ENCODE measurements at places on chromosomes 11 and 22. TPM values are rescaled to one million over a fixed set of nuclear protein-coding genes. Genes with fewer than 3 reads are reported as not detected.

DNA sequence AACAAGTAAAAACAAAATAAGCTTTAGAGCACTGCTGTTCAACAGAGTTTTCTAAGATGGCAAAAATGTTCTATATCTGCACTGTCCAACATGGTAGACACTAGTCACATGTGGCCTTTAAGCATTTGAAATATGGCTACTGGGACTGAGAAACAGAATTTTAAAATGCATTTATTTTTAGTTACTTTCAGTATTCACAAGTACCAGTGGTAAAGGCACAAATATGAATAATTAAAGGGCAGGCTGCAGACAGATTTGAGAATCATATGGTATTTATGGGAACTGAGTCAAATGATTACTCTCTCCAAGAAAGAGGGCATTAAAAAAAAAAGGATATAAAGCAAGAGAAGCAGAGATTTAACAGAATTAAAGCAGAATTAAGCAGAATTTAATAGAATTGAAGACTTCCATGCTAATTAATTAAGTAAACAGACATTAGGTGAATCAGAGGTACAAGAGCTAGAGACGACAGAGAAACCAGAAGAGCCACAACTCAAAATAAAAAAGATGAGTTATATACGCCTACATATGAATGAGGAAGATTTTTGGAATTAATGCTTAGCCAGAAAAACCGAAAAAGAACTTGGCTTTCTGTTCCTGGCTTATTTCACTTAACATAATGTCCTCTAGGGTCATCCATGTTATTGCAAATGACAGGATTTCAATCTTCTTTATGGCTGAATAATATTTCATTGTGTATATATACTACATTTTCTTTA lies 160.4 kb downstream of the ATG16L2 start:
- no peak for DNase-seq

GRCh38 chr11:84607975-84608836 lies 1018.9 kb downstream of the DLG2 start:
- DNase-seq, result no peak

DNA sequence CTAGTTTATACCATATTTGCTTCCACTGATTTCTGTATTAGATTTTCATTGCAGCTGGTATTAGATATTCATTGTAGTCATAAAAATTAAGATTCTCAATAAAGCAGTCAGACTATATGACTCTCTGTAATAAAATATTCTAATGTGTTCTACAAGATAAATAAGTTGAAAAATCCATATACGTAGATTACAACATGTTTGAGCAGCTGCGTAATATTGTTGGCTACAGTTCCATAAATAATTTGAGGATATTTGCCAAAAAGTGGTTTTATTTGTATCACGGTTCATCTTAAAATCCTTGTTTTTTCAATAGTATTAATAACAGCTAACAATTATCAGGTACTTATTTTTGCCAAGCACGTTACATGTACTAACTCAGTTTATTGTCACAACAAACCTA lies 668.6 kb upstream of the CCDC90B start:
- DNase-seq, result no peak

DNA sequence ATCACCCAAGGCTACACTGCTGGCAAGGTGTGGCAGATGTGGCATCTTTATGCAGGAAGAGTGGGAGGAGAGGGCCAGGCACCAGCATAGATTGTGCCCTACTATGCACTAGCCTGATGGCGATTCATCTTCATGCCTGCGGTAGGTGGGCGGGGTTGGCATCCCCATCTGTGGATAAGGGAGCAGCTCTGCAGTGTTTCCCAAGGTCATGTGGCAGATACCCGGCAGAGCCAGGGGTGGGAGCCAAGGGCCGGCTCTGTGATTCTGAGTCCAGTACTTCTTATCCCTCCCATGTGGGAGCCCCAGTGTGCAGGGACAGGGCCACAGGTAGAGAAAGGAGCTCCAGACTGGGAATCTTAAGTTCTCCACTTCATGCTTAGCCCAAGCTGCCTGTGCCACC lies 20.0 kb downstream of the CD82 start:
- DNase-seq, result no peak

GRCh38 chr11:67496113-67496512 lies 9.1 kb downstream of the PITPNM1 start:
- DNase-seq, result no peak

DNA sequence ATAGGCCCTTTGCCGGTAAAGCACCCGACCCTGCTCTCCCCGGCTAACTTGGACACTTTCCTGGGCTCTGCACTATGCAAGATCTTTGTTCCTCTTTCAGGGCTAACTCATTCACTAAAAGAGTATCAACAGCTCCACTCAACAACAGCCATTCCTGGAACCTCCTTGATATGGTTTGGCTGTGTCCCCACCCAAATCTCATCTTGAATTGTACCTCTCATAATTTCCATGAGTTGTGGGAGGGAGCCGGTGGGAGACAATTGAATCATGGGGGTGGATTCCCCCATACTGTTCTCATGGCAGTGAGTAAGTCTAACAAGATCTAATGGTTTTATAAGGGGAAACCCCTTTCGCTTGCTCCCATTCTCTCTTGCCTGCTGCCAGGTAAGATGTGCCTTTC lies 330.0 kb downstream of the TENM4 start:
- DNase-seq, result no peak

DNA sequence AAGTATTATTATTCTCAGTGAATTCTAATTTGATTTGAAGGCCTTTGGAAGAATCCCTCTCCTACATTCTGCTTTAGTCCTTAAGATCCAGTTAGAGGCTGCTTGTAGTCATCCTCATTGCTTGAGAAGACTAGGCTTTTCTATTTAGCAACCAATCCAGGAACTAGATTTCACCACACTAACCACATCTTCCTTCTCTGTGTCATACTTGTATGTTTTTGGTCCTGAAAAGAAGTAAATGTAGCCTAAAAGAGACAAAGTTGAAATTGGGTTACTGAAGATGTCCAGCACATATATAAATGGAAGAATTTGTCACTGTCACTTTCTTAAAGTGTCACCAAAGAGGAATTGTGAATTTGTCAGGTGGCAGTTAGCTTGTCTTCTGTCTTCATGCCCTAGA lies 46.6 kb upstream of the MMP7 start:
- no peak for DNase-seq

DNA sequence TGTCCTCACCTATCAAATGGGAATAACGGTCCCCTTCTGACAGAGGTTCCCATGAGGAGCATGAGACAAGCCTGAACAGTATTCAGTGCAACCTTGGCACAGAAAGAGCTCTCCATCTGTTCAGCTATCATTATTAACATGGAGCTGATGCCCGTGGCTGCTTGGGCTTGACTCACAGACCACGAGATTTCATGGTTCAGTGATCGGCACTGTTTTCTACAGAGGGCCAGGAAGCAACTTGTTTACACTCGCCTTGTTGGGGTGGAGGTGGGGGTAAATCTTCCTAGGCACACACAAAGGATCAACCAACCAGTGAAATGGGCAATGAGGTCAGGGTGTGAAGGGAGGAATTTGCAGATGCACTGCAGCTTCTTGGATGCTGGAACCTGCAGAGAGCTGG lies 88.2 kb downstream of the CWC15 start:
- no peak for DNase-seq

GRCh38 chr22:25823276-25823675 lies 81.3 kb downstream of the MYO18B start:
- no peak for DNase-seq

DNA sequence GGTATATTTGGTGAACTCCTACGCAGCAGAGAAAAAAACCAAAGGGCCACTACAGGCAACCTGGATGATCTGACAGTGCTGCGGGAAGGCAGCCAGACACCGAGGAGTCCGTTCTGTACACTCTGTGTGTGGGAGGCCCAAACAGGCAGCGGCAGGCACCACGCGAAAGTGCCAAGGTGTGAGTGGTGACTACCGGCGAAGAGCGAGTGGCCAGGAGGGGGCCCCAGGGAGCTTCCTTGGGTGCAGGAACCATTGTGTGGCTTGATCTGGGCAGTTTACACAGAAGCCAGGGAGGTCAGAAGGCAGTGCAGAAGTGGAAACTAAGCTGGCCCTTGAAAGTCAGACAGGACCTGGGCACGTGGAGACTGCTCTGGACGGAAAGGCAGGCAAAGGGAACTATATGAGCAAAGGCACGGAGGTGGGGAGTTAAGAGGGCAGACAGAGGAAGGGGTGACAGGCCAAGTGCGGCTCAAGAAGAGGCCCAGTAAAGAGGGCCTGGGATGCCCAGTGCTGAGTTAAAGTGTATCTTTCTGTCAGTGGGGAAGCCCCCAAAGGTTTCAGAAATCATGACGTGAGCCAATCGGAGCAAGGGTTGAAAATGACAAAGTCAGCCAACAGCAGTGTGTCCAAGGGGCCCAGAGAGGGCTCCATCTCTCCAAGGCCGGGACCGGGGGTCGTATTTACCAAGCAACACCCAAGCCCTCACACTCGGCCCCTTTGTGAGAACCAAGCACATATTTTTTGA lies 10.6 kb downstream of the TMEM184B start:
- peak; percentile 48 for DNase-seq

DNA sequence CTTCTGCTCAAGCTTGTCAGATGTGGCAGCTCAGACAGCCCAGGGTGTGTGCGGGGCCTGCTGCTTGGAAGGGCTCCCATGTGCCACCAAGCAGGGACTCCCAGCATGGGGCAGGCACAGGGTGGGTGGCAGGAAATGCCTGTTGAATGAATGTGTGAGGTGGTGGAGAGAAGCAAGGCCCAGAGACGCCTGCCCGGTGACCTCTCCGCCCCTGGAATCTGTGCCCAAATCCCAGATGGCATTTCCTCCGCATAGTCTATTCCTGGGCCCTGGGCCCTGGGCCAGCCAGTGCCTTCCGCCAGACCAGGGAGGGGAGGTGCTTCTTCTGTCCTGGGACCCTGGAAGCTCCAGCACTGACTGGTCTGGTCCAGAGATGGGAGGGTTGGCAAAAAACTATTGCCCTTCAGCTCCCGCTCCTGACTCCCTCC lies 3.7 kb downstream of the CST6 start:
- peak; percentile 60 for DNase-seq

DNA sequence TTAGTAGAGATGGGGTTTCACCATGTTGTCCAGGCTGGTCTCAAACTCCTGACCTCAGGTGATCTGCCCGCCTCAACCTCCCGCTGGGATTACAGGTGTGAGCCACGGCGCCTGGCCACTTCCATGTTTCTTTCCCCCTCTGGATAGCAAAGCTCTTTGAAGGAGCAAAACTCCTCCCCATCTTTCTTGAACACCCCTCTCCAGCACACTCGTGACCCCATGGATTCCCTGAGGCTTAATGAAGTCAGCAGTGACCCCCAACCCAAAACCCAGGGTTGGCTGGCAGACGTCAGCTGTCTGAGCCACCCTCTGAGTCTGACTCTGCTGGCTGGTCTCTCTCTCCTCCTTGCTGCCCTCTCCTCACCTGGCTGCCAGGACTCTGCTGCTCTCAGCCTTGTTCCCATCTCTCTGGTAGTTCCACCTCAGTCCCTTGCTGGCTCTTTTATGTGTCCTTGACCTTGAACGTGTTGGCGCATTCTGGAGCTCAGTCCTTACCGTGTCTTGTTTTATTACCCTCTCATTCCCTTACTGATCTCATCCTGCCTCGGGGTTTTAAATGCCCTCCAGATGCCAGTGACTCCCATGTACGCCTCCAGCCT lies 44.5 kb downstream of the PARVG start:
- no peak for DNase-seq

- no peak for DNase-seq
These were observed 11.6 kb downstream of the DDX17 start for GRCh38 chr22:38494498-38494897.

GRCh38 chr11:32231909-32232493 lies 141.1 kb downstream of the RCN1 start:
- DNase-seq, result no peak

DNA sequence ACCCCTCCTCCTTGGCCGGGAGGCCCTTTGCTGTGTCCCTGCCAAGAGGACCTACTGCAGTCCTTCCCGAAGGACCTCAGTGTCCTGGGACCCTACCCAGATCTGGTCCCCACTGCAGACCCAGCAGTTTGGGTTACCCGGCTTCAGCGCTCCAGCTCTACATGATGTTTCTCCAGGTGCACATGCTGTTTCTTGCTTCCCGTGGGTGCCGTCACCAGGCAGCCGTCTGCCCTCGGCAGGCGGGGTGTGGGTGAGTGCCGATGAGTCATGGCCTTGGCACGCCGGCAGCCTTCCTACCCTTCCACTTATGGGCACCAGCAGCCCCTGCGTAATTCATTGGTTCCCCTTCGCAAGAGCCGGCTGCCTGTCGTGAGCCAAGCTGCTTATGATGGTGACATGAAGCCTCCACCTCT lies 101.8 kb downstream of the BCR start:
- DNase-seq, result peak; percentile 53

GRCh38 chr11:85989746-85990145 lies 79.1 kb downstream of the PICALM start:
- no peak for DNase-seq

DNA sequence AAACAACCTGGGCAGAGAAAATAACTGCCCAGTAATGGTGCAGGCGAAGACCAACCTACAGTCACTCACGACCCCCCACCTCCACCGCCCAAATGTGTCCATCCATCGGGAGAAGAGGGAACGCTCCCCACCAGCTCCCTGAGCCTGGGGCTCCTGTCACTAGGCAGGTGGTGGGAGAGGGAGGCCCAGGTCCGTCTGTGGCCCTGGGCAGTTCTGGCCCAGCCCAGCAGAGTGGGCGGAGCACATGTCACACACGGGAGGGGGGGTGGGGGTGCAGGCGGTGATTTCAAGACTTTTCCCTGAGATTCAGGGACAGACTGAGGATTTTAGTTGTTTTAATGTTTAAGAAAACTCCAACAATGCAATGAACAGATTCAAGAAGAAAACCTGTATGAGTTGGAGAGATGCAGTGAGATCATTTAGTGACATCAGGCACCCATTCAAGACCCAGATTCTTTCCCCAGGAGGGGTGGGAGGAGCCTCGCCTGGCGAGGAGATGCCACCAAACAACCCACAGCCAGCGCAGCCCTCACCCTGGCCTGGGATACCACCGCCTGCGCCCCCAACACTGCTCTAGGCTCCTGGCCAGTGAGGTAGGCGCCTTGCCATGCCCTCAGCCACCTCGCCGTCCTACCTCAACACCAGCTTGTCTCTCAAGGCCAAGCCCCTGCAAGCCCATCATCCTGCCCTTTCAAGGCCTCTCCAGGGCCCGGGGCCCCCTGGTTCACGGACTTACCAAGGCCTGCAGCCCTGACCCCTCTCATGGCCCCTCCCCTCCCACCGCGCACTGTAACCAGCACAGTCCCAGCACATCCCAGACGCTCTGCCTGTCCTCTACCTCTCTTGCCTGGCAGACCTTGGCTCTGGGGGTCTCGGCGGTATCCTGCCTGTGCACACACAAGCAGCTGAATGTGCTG lies 36.8 kb downstream of the TBX1 start:
- DNase-seq, result no peak

- no peak for DNase-seq
These were observed 1.9 kb downstream of the GDPD4 start for GRCh38 chr11:77299528-77299993.

- DNase-seq, result no peak
These were observed 539.2 kb downstream of the MN1 start for GRCh38 chr22:27262361-27262760.

DNA sequence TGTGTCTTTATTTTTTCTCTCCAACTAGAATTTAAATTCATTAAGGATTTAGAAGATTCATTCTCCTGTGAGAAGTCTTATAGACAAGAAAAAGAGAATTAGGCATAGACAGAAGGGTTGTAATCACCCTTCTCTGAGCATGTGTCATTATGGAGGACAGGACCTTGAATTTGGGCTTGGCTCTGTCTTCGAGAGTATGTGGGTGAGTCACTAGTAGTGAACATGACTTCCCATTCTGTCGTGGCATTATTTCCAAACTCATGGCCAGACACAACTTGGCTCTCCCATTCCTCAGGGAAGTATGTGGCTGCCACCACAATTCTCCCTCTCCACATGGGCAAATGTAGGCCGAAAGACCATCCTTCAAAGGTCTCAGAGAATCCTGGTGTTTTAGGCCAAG lies 14.3 kb upstream of the ANKK1 start:
- DNase-seq, result no peak

CARD18 gene
- total RNA-seq, result not detected

SYT9 gene
- 0.25 TPM for total RNA-seq

OR2D2 gene
- total RNA-seq, result not detected

SCUBE1 gene
- total RNA-seq, result 0.36 TPM

MRGPRE gene
- total RNA-seq, result not detected
